ENCODE measurements at places on chromosomes 16 and 17.
A peak's percentile ranks its signal among the peaks of the same experiment; 100 is the strongest.

DNA sequence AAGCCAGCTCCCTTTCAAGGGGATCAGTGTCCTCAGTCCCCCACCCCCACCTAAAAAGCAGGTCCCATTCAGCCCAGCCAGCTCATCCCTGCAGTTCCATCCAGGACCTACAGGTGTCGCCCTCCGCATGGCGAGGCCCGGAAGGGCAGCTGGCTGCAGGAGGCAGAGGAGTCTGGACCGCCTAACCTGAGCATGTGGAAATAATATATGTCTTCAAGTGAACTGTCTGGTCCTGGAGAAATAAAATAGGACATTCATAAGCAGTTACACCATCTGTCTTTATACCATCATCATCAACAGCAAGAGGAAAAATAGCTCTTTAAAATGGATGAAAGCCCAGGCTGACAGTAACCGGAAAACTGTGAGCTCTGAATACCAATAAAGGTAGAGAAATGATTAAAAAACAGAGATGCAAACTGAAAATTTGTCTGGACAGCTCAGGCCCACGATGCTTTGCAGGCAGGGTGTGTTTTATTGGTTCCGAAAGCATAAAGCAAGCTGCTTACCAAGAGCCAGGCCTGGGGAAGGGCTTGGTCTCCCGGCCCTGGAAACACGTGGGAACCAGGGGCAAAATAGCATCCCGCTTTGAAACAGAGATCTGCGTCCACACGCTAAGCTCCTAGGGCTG is 215.2 kb downstream of the ZFHX3 start:
- peak; percentile 72 for DNase-seq

- no peak for DNase-seq
Observed at GRCh38 chr17:72531729-72532128, 410.9 kb downstream of the SOX9 start.

GRCh38 chr16:23391381-23392222 is 61.4 kb downstream of the COG7 start:
- DNase-seq, result no peak

DNA sequence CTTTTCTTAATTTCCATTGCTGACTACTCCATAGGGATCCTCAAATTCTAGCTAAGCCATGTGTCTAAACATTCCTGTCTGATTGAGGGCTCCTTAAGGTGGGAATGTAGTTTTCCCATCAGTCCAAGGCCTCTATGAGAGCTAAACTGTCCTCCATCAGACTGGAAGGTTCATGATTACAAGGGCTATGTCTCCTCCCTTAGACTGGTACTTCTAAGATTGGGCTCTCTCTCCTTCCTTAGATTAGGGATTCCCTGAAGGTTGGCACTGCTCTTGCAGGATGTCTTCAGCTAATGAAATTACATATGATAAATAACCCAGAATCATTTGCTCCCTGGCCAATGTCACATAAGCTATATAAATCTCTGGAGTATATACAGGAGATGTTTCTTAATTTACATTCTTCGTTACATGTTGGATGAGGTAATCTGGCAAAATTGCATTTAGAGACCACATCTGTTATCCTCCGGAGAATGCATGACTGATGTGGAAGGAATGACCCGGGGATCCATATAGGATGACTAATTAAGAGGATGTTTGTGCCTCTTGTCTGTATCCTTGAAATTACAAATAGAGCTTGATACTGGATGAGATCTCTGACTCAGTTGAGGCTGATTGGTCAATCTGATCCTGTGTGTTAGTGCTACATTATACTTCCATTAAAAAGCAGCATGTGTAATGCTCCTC is 14.2 kb downstream of the B4GALNT2 start:
- no peak for DNase-seq

- no peak for DNase-seq
Observed at GRCh38 chr16:50248845-50249244, 17.5 kb upstream of the ADCY7 start.

DNA sequence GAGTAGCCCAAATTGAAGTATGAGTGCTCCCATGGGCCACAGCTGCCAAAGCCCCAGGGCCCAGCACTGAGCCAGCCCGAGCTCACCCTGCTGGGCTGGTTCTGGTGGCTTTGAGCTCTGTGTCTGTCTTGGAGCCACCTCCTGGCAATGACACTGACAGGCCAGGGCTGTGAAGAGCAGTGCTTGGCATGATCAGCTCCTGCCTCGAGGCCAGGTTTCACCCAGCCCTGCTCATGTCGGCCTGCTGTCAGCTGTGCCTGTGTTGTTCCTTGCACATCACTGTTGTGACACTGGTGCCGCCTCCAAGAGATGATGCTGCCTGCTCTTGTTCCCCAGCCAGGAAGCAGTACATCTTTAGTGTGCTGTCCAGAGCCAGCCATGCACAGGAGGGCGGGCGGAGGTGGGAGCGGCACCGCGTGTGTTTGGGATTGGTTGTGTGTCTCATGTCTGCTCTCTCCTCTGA is 26.0 kb downstream of the PLD6 start:
- DNase-seq, result no peak

DNA sequence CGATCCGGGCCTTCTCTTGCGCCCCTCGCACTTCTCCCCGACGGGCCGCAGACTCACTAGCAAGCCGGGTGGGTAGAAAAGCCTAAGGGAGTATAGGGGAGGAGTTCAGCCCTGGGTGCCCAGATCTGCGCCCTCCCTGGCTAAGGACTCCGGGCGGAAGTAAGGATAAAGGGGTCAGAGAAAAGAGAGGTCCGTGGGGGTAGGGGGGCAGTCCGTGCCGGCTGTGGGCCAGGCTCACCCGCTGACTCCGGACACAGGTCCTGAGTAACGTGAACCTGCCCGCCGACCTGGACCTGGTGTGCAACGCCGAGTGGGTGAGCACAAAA is 1.8 kb downstream of the NAGS start:
- DNase-seq, result peak; percentile 50

DNA sequence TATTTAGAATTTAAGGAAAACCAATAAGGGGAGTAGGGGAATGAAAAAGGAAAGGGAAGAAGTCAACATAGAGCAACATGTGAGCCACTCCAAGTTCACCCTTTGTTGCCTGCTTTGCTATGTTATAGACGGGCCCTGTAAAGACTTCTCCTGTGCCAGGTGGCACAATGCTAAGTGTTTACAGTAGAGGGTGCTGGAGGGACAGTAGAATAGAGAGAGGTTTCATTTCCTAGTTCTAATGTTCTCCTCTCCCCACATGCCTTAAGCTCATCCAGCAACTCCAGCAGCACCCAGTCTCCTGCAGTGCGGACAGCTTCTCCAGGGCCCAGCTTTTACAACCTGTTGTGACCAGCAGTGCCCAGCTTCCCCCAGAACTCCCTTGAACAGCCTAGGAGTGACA is 468.0 kb downstream of the HS3ST3B1 start:
- DNase-seq, result no peak

GRCh38 chr16:83953796-83954576 is 946 bp downstream of the OSGIN1 start:
- DNase-seq, result peak; percentile 54

GRCh38 chr17:5042157-5043022 is 7.2 kb upstream of the SLC52A1 start:
- DNase-seq, result no peak

GRCh38 chr17:48123776-48124388 is 16.3 kb downstream of the SNX11 start:
- no peak for DNase-seq

DNA sequence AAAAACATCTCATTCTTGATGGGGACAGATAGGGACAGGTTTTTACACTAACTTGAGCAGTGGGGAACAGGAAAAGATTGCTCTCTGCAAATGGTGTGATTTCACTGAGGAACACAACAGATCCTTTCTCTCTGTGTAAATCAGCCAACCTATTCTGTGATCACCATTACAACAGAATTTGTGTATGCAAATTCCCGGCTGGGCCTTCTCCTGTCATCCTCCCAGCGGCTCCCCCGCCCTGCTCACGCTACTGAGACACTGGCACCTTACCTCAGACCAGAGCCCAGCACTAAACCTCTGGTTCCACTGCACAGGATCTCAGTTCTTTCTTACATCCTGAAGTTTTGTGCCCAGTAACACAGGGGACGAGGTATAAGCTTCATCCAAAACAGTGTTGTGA is 97.0 kb upstream of the FA2H start:
- no peak for DNase-seq

- DNase-seq, result no peak
Observed at GRCh38 chr17:13352747-13353415, 248.8 kb downstream of the HS3ST3A1 start.

- DNase-seq, result no peak
Observed at GRCh38 chr16:57102888-57103851, 10.8 kb downstream of the CPNE2 start.

DNA sequence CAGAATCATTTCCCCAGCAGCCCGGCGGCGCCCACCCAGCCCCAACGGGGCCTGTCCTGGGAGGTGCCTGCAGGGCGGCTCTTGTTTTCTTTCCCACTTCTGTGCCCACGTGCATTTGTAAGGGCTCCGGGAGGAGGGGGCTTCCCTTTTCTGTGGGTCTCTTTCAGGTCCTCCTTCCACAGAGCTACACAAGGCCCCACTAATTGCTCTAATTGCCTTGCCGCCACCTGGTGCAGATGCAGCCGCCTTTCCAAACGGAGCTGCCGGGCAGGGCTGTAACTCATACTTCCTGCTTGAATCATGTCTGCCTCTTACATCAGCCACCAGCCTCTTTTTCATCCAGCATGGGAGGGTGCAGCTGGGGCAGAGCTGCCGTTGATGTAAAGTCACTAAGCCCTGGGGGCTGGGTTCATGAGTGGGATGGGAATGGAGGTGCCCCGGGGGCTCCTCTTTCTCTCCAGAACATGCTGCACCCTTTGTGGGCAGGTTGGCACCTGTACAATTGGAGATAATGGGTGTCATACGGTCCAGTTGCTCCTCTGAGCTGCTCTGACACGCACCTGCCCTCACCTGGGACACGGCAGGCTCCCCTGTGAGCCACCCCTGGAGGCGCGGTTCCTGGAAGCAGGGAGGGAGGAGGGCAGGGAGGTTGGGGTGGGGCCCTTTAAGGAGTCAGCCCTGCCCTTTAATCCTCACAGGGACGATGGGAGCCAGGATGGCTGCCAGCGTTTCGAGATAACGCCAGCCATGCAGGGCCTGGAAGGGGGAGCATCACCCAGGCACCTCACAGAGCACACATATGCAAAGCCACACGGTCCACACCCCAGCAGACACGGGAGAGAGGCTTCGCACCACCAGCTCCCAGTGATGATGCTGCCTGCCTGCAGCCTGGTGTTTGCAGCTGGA is 41.1 kb upstream of the KLHDC4 start:
- peak; percentile 92 for DNase-seq

DNA sequence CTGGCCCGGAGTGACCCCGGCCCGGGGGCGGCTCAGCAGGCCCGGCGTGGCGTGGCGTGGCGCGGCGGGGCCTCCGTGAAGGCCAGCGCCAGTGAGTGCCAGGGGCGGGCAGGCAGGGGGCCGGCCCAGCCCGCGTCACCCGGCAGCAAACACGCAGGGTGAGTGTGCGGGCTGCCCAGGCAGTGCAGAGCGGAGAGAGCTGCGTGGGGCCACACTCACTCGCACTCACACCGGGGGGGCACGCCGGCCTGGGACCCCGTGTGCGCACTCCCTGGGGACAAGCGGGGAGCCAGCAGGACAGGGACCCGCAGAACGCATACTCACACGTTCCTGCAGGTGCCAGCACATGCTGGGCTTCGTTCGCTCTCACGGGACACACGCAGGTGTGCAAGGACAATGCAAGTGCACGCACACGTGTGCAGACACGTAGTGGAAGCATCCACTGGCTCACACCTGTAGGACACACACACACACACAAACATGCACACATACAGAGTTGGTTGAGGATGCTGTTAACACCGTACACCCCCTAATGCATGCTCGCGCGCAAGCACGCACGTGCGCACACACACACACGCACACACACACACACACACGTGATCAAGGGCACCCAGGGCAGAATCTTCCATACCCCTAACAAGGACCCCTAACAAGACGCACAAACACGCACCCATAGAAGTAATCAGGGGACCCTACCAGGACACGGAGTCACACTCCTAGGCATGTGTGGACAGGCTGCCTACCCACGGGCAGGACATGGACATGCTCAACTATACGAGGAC is 7.7 kb downstream of the USP6 start:
- no peak for DNase-seq

- DNase-seq, result no peak
Observed at GRCh38 chr16:79602628-79603014, 2.1 kb upstream of the MAF start.

- DNase-seq, result peak; percentile 84
Observed at GRCh38 chr17:58328195-58329034, at the start of gene TSPOAP1. TSS of gene TSPOAP1 (minus strand) at chr17:58328795. CDS start at chr17:58327920, 875 bp downstream.

DNA sequence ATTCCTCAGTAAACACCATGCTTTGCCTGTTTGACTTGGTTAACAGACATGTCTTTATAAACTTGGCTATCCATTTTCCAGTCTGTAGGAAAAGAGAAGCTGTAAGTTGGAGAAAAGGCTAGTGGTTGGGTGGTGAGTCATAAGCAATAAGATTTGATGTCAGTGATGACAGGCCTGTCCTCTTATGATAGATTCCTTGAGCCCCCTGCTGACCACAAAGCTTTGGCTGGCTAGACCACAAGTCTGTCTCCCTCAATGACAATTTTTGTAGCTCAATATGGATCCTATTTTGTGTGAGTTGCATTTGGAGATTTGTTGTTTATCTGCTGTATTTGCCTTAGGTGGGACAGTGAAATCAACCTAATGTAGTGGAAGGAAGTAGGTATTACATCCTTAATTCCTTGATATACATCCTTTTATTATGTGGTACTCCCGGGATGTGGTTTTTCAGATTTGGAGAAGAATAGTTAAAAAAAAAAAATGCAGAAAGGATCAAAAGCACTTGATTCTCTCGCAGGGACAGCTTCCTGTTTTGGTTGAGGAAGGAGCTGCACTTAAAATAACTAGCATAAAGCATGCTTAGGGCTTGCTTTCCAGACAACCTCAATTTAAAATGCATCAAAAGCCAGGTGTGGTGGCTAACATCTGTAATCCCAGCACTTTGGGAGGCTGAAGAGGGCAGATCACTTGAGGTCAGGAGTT is 67.4 kb downstream of the SIAH1 start:
- peak; percentile 27 for DNase-seq

Measured in erythroblast (primary cell).